ENCODE measurements at places on chromosomes 6 and 20.
A peak's percentile ranks its signal among the peaks of the same experiment; 100 is the strongest.

DNA sequence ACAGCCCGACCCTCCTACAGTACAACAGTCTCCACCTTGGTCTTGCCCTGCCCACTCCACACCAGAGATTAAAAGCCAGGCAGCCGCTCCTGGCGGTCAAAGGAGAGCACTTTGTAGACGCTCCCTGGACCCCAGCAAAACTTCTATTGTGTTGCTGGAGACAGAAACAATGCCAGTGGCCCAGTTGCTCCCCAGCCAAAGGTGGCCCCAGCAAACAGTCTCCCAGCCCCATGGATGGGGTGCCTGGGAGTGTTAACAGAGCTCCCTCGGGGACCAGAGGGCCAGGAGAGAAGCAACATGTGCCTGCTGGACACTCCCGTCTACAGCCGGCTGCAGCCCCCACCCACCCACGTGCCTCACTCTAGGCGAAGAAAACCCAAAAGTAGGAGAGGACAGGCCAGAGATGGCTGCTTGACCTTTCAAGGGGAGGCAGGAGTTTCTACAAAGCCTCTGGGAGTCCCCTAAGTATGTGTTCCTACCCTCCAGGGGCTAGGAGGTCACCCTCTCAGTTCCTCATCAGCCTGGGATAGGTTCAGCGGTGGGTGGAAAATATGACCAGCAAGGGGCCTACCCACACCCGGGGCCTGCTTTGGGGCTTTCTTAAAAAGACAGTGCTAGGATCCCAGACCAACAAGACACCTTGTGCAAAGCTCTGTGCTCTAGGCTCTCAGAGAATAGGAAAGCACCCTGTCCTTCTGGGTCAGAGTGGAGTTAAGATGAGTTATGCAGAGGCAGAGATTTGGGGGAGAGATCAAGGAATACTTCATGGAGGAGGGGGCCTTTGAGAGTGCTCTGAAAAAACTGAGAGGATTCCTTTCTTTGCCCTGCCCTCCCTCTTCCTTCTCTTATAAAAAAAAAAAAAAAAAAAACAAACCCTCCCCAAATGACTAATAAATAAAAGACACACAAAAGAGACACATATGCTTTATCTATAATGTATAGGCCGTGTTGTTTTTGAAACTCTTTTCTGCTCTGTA, 19.0 kb upstream of the PREX1 start:
- DNase-seq: no peak

DNA sequence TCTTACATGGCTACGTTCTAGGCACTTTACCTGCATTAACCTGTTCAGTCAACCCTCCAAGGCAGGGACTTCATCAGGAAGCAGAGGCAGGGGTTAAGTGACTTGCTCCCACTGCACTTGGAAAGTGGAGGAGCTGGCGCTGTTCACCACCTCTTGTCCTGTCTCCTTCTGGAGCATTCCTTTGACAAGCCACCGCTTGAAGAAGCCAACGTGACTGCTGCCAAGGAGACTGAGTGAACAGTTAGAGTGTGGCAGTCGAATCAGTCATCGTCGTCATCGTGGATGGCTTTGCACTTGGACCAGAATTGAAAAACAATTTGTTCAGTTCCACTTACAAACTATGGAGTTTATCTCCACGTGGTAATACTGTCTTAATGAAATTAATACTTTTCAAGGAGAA, 60.9 kb downstream of the TULP4 start:
- no peak for DNase-seq

DNA sequence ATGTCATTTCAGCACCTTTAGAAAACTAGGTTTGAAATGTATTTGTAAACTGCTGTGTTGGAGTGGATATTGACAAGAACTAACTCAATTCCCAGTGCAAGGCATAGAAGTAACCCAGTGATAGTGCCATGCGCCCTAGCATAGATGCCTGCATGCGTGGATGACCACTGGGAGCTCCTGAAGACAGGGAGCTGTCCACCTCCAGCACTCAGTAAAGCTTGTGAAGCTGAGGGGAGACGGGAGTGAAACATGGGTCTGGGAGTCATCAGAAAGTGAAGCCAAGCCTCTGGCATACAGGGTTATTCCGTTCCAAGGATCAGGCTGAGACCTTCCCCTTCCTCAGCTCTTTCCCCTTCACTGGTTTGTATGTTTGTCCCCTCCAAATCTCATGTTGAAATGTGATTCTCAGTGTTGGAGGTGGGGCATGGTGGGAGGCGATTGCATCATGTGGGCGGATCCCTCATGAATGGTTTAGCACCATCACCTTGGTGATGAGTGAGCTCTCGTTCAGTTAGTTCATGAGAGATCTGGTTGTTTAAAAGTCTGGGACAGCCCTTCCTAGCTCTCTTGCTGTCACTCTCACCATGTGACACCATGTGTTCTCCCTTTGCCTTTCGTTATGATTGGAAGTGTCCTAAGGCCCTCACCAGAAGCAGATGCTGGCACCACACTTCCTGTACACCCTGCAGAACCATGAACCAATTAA, 146.5 kb upstream of the FERMT1 start:
- no peak for DNase-seq

GRCh38 chr6:53608396-53608795, 57.2 kb downstream of the KLHL31 start:
- no peak for DNase-seq

GRCh38 chr20:7843613-7844012, 96.6 kb downstream of the HAO1 start:
- DNase-seq: no peak

DNA sequence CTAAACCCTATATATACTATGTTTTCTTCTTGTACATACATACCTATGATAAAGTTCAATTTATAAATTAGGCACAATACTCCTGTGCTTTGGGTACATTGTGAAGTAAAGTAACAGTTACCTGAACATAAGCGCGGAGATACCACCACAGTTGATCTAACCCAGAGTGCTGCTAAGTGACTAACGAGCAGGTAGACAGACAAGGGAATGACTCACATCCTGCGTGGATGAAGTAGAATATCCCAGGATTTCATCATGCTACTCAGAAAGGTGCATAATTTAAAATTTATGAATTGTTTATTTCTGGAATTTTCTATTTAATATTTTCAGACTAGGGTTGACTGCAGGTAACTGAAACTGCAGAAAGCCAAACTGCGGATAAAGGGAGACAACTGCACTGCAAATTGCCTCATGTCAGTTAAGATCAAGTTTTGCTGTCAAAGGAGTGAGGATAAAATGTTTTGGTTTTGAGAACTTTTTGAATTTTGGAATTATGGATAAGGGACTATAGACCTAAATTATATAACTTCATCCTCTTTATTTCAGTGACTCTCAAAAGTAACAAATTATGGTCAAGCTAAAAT, 14.4 kb downstream of the MKKS start:
- no peak for DNase-seq

- DNase-seq: no peak
Measured at GRCh38 chr6:134115715-134116074, 63.3 kb upstream of the SLC2A12 start.

DNA sequence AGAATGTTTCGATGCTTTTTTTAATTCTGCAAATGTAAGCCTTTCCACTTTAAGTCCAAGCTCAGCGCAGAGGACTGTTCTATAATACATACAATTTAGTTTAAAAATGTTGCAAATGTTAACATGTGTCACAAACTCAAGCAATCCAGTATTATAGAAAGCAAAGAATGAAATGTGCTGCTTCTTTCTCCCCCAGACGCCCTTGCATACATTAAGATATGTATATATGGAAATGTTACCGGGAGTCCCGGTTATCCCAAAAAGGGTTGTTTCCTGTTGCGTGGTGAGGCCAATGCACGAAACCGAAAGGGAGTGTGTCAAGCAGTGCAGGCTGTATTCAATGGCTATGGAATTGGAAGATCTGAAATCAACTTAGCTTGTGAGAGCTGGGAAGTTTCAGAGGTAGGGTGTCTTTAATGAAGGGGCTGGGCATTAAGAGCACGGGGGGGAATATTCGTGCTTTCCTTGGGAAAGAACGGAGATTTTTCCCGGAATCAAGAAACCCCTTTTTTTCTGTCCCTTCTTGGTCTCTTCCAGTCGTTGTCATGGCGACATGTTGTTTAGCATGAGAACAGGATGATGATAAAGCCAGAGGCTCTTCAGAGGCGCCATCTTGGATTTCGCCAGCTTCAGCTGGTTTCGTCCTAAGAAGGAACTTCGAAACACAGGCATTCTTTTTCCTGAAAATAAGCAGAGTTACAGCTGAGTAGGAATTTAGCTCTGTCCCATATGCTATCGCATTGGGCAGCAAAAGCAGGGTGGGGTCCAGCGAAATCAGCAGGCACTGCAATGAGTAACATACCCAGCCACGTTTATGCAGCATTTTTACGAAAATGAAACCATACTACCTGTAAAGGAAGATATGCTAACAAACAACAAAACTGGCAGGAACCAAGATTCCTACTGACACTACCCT, 10.1 kb upstream of the NQO2 start:
- peak; percentile 33 for DNase-seq

- DNase-seq: no peak
Measured at GRCh38 chr6:20497216-20498040, 36.8 kb upstream of the CDKAL1 start.

DNA sequence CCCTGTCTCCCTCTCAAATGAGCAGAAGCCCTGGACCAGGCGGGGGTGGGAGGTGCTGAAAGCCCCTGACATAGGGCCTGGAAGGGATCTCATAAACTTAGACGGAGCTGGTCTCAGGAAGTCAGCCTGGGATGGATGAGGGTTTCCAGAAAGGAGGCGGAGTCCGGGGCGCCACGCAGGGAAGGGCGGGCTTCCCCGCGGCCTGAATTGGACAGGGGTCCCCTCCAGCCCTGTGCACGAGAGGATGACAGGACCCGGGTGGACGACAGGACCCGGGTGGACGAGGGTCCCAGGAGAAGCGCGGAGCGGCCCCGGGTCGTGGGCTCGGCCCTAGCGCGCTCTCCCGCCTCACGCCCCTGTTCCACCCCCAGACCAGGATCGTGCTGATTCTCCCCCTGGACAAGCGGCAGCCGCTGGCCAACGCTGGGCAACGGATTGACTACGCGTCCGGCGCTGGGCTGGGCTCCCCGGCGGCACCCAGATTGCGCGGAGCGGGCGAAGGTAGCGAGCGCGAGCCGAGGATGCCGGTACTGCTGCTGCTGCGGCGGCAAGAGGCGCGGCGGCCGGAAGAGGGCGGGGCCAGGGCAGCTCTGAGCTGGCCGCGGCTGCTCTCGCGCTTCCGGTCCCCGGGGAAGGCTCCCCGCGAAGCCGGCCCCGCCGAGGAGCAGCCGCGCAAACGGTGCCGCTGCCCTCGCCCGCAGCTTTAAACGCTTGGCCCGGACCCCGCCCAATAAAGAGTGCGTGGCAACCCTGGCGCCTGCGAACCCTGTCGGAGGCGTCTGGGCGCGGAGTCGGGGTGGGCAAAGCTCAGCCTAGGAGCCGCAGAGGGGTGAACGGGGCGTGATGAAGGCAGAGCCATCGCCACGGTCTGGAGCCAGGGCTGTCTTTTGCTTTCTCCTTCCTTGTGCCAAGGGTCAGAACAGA, 1.3 kb downstream of the C20orf144 start:
- peak; percentile 77 for DNase-seq

DNA sequence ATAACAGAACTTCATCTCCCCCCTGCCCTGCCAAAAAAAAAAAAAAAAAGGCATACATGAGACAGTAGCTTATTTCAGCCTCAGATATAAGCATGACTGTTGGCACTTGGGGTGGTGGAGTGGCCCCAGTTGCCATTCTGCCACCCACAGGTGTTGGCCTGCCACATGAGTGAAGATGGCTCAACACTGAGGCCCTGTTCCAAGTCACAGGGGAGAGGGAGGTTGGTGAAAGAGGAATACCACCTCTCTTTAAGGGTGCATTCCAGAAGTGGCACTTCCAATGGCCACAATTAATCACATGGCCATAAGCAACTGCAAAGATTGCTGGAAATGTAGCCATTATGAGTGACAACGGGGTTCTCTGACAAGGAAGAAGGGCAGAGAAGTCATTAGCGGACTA, 61.9 kb upstream of the JARID2 start:
- peak; percentile 7 for DNase-seq

DNA sequence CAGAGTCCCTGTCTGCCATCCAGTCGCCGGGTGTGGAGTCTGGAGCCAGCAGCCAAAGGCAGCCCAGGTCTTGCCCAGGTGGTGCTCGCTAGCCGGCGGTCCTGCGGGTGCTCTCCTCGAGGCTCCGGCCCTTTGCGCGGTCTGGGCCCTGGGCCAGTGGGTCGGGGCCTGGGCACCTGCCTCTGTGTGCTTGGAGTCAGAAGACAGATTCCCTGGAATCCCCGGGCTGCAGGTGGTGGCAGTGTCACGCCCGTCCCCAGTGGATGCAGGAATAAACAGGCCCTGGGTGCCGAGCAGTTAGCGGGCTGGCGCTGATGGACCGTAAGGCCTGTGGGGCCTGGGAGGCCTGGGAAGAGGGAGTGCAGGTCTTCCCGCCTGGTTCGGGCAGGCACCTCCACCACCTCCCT, 5.3 kb downstream of the SS18L1 start:
- no peak for DNase-seq

GRCh38 chr6:51199733-51200260, 381.1 kb downstream of the TFAP2B start:
- no peak for DNase-seq

- DNase-seq: no peak
Measured at GRCh38 chr6:75892384-75892783, 143.3 kb downstream of the MYO6 start.

DNA sequence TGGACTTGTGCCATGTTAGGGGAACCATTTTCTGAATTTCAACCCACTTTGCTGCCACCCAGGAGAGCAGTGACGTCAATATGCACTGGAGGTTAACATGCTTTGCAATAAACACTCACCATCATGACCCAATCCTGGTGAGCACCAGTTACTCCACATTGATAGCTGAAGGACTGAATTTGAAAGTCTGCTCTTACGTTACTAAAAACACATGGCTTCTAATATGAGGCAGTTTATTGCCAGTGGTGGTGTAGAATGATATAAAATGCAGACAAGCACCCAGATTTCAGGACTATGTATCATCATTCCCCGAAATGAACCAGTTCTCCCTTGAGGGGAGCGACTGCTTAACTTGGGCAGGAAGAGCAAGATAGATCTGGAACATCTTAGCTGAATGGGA, 23.8 kb downstream of the RFPL4B start:
- no peak for DNase-seq

- no peak for DNase-seq
Measured at GRCh38 chr6:28347119-28347518, 2.6 kb upstream of the ZKSCAN3 start.

- no peak for DNase-seq
Measured at GRCh38 chr6:141252828-141253608, 879.7 kb upstream of the GJE1 start.

GRCh38 chr6:26329763-26330511, 35.1 kb upstream of the BTN3A2 start:
- no peak for DNase-seq

- DNase-seq: no peak
Measured at GRCh38 chr6:151425561-151425960, 26.4 kb downstream of the RMND1 start.

GRCh38 chr20:57545927-57546662, 14.8 kb upstream of the PCK1 start:
- no peak for DNase-seq

- no peak for DNase-seq
Measured at GRCh38 chr20:17671011-17671410, 11.0 kb downstream of the RRBP1 start.

- no peak for DNase-seq
Measured at GRCh38 chr6:157064502-157064901, 258.8 kb downstream of the TMEM242 start.

All from stimulated activated CD4-positive, alpha-beta T cell treated with anti-CD3 and anti-CD28 coated beads, Interleukin-1b, Interleukin-23, amount 100 ng/mL, for 24 hours (primary cell).